ENCODE measurements at places on chromosomes 1 and 21.

GRCh38 chr1:214694769-214695168 lies 91.8 kb downstream of the CENPF start:
- no peak for DNase-seq
- no peaks in the 10 kb centered on the region for H3K36me3 ChIP-seq
- no peaks in the 10 kb centered on the region for H3K4me1 ChIP-seq
- H3K27me3 ChIP-seq: no peaks in the 10 kb centered on the region

- DNase-seq: no peak
- H3K4me1 ChIP-seq: no peaks in the 10 kb centered on the region
- H3K27ac ChIP-seq: no peak overlapping the region
- H3K27me3 ChIP-seq: no peaks in the 10 kb centered on the region
- no peak overlapping the region for H3K4me3 ChIP-seq
- no peaks in the 10 kb centered on the region for H3K36me3 ChIP-seq
Measured at GRCh38 chr1:176575991-176576390, 113.0 kb downstream of the PAPPA2 start.

- H3K4me3 ChIP-seq: no peak overlapping the region
- DNase-seq: no peak
- no peaks in the 10 kb centered on the region for H3K4me1 ChIP-seq
- H3K36me3 ChIP-seq: no peaks in the 10 kb centered on the region
- no peaks in the 10 kb centered on the region for H3K27me3 ChIP-seq
Measured at GRCh38 chr1:244552336-244552735, 91.3 kb downstream of the CATSPERE start.

- H3K27me3 ChIP-seq: no peaks in the 10 kb centered on the region
- no peak overlapping the region for H3K4me3 ChIP-seq
- no peak overlapping the region for H3K27ac ChIP-seq
- DNase-seq: no peak
- no peaks in the 10 kb centered on the region for H3K36me3 ChIP-seq
Measured at GRCh38 chr1:213075725-213076124, 24.7 kb downstream of the RPS6KC1 start.

DNA sequence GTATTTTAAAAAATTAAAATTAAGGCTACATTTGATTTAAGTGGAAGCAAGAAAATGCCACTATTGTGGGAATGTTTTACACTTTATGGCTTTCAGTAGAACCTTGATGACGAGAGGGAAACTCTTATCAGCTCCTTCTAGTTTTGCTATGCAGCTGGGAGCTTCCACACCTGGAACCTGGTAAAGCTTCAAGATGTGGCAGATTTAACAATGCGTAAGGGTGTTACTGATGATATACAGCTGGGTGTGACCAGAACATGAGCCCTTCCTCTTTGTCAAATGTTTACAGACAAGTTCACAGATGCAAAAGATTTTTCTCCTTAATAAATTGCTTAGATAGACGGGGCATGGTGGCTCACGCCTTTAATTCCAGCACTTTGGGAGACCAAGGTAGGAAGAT lies 20.3 kb downstream of the TTC13 start:
- H3K4me3 ChIP-seq: no peak overlapping the region
- no peak overlapping the region for H3K27ac ChIP-seq
- no peaks in the 10 kb centered on the region for H3K27me3 ChIP-seq
- no peaks in the 10 kb centered on the region for H3K4me1 ChIP-seq
- no peak for DNase-seq

DNA sequence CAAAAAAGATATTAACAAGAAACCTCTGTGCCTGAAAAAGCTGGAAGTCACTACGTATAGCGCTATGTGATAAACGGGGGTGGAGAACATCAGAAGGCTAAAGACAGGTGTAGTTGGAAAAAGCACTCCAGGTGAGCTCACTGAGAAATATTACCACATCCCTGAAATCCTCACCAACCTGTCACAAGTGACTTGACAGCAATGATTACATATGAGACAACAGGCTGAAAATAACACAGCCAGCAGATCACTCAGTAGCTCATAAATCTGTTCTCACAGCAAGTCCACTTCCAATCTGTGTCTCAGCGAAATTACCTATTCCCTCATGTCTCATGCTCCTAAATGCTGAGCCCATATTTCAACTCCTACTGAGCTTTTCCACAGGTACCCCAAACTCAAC lies 120.5 kb downstream of the UBR4 start:
- no peak for DNase-seq
- peaks cover 7% of the 10 kb centered on the region for H3K4me1 ChIP-seq
- H3K27ac ChIP-seq: no peak overlapping the region
- H3K36me3 ChIP-seq: peaks cover 70% of the 10 kb centered on the region

- peak; percentile 99 for DNase-seq
- H3K4me1 ChIP-seq: peaks cover 17% of the 10 kb centered on the region
- peak overlapping the region; percentile 86 for H3K27ac ChIP-seq
- H3K4me3 ChIP-seq: no peak overlapping the region
- H3K36me3 ChIP-seq: no peaks in the 10 kb centered on the region
Measured at GRCh38 chr1:207240325-207241101, 81.0 kb upstream of the CD55 start.

GRCh38 chr1:64956733-64957441 lies 9.5 kb downstream of the JAK1 start:
- no peaks in the 10 kb centered on the region for H3K27me3 ChIP-seq
- H3K27ac ChIP-seq: peak overlapping the region; percentile 22
- H3K4me3 ChIP-seq: no peak overlapping the region
- no peaks in the 10 kb centered on the region for H3K36me3 ChIP-seq
- peaks cover 25% of the 10 kb centered on the region for H3K4me1 ChIP-seq

DNA sequence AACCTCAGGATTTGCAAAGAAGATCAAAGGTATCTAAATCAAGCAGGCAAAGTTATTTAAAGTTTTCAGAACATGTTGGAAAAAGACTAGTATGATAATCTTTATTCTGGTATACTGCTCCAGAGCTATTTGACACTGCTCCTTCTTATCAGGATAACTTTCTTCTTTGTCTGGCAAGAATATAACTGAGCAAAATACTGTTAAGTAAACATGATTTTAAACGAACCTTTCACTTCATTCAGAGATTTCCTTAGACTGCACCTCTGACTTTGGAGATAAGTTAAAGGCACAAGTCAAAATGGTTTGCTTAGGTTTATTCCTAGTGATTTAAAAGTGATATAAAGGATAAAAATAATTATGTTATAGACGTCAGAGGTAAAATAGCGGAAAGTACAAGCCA lies 103.9 kb upstream of the CCDC190 start:
- DNase-seq: no peak
- no peaks in the 10 kb centered on the region for H3K36me3 ChIP-seq
- H3K27me3 ChIP-seq: no peaks in the 10 kb centered on the region
- no peaks in the 10 kb centered on the region for H3K4me1 ChIP-seq
- H3K27ac ChIP-seq: no peak overlapping the region

GRCh38 chr1:229101011-229101871 lies 169.7 kb upstream of the RAB4A start:
- no peaks in the 10 kb centered on the region for H3K36me3 ChIP-seq
- DNase-seq: no peak
- peaks cover 7% of the 10 kb centered on the region for H3K4me1 ChIP-seq
- no peak overlapping the region for H3K27ac ChIP-seq
- no peak overlapping the region for H3K4me3 ChIP-seq
- peaks cover 6% of the 10 kb centered on the region for H3K27me3 ChIP-seq

DNA sequence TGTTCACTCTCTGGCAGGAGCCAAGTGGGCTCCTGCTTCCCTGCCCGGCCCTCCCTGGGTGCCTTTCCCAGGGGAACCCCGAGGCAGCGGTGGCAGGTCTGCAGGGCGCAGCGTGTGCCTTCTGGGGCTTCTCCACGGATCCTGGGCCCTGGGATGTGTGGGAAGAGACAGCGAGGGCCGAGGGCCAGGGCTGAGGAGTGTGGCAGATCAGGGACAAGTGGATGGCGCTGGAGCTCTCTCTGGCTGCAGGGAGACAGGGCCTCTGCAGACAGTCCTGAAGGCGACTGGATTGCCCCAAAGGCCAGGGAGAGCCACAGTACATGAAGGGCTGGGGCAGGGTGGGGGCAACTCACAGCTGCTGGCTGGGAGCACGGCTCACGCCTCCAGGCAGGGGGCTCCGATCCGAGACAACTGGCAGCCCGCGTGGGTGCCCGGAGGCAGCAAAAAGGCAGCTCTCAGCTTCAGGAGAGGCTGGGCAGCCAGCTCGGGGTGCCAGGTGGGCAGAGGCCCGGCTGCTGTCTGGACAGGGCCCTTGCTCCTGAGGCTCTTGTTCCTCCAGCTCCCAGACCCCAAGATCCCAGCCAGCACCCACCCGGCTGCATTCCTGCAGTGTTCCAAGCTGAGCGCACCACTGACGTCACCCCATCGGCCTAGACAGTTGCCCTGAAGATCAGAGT lies 16.0 kb downstream of the MORN1 start:
- no peaks in the 10 kb centered on the region for H3K36me3 ChIP-seq
- no peaks in the 10 kb centered on the region for H3K4me1 ChIP-seq
- H3K27ac ChIP-seq: no peak overlapping the region
- H3K27me3 ChIP-seq: peaks cover 25% of the 10 kb centered on the region
- no peak for DNase-seq
- H3K4me3 ChIP-seq: no peak overlapping the region

- H3K27me3 ChIP-seq: no peaks in the 10 kb centered on the region
- no peak overlapping the region for H3K27ac ChIP-seq
- no peak overlapping the region for H3K4me3 ChIP-seq
- H3K36me3 ChIP-seq: no peaks in the 10 kb centered on the region
- H3K4me1 ChIP-seq: no peaks in the 10 kb centered on the region
- no peak for DNase-seq
Measured at GRCh38 chr1:18336801-18337200, 143.9 kb upstream of the KLHDC7A start.

DNA sequence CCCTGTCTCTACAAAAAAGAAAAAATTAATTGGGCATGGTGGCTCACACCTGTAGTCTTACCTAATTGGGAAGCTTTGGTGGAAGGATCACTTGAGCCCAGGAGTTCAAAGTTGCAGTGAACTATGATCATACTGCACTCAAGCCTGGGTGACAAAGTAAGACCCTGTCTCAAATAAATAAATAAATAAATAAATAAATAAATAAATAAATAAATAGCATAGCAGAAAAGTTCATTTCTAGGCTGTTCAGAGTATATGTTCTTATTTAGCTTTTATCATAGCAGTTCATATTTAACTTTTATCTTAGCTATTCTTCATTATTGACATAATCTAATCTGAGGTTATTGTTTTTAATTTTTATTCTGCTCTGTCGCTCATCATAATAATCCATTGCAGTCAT lies 8.7 kb upstream of the SEC16B start:
- no peaks in the 10 kb centered on the region for H3K36me3 ChIP-seq
- H3K27me3 ChIP-seq: no peaks in the 10 kb centered on the region
- H3K27ac ChIP-seq: no peak overlapping the region
- H3K4me1 ChIP-seq: peaks cover 27% of the 10 kb centered on the region
- DNase-seq: no peak
- no peak overlapping the region for H3K4me3 ChIP-seq

GRCh38 chr1:168960595-168960994 lies 145.9 kb upstream of the ATP1B1 start:
- H3K4me1 ChIP-seq: no peaks in the 10 kb centered on the region
- H3K27ac ChIP-seq: no peak overlapping the region
- no peak overlapping the region for H3K4me3 ChIP-seq
- H3K36me3 ChIP-seq: no peaks in the 10 kb centered on the region
- no peak for DNase-seq

DNA sequence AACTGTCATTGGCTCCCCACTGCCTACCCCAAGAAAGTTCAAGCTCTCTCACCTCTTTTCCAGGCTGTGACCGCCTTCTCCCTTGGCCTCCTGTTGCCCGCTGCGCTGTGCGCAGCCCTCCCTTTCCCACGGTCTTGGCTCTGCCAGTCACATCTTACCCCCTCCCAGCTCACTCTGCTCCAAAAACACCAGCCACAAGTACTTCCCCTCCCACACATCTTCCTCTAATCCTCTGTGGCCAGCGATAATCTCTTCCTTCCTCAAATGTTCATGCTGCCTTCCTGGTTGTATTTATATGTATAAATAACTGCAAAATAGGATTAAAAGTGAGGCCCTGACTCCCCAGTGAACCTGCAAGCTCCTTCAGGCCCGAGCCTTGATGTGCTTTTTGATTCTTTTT lies 81.8 kb downstream of the AJAP1 start:
- H3K27me3 ChIP-seq: no peaks in the 10 kb centered on the region
- no peak for DNase-seq
- H3K4me1 ChIP-seq: no peaks in the 10 kb centered on the region
- H3K27ac ChIP-seq: no peak overlapping the region
- no peak overlapping the region for H3K4me3 ChIP-seq

- no peak for DNase-seq
- no peak overlapping the region for H3K4me3 ChIP-seq
- no peaks in the 10 kb centered on the region for H3K36me3 ChIP-seq
- peaks cover 10% of the 10 kb centered on the region for H3K4me1 ChIP-seq
Measured at GRCh38 chr1:20871419-20871818, 84.3 kb upstream of the HP1BP3 start.

GRCh38 chr1:71448444-71448843 lies 367.6 kb upstream of the ZRANB2 start:
- no peak overlapping the region for H3K4me3 ChIP-seq
- H3K4me1 ChIP-seq: no peaks in the 10 kb centered on the region
- H3K36me3 ChIP-seq: no peaks in the 10 kb centered on the region
- no peaks in the 10 kb centered on the region for H3K27me3 ChIP-seq
- no peak for DNase-seq
- H3K27ac ChIP-seq: no peak overlapping the region

- H3K27ac ChIP-seq: no peak overlapping the region
- no peaks in the 10 kb centered on the region for H3K36me3 ChIP-seq
- no peaks in the 10 kb centered on the region for H3K4me1 ChIP-seq
- DNase-seq: no peak
- H3K27me3 ChIP-seq: no peaks in the 10 kb centered on the region
Measured at GRCh38 chr1:63407002-63407401, 39.6 kb downstream of the ALG6 start.

GRCh38 chr1:150893336-150893913 lies 6.5 kb downstream of the CTXND2 start:
- no peak overlapping the region for H3K4me3 ChIP-seq
- no peaks in the 10 kb centered on the region for H3K36me3 ChIP-seq
- no peak for DNase-seq

GRCh38 chr1:184469396-184469795 lies 82.6 kb downstream of the C1orf21 start:
- no peak overlapping the region for H3K27ac ChIP-seq
- no peaks in the 10 kb centered on the region for H3K27me3 ChIP-seq
- no peaks in the 10 kb centered on the region for H3K36me3 ChIP-seq
- H3K4me1 ChIP-seq: peaks cover under 1% of the 10 kb centered on the region
- no peak overlapping the region for H3K4me3 ChIP-seq
- no peak for DNase-seq

GRCh38 chr1:21206117-21206516 lies 29.4 kb upstream of the EIF4G3 start:
- H3K27ac ChIP-seq: no peak overlapping the region
- H3K27me3 ChIP-seq: no peaks in the 10 kb centered on the region
- no peak for DNase-seq
- peaks cover 6% of the 10 kb centered on the region for H3K4me1 ChIP-seq

GRCh38 chr1:182484531-182485257 lies 34.7 kb downstream of the RGSL1 start:
- no peak overlapping the region for H3K27ac ChIP-seq
- DNase-seq: no peak
- no peaks in the 10 kb centered on the region for H3K4me1 ChIP-seq
- H3K4me3 ChIP-seq: no peak overlapping the region

- no peaks in the 10 kb centered on the region for H3K27me3 ChIP-seq
- no peak for DNase-seq
- H3K36me3 ChIP-seq: peaks cover 41% of the 10 kb centered on the region
- H3K4me1 ChIP-seq: peaks cover 63% of the 10 kb centered on the region
- peak overlapping the region; percentile 94 for H3K27ac ChIP-seq
Measured at GRCh38 chr1:151058692-151059091, 730 bp downstream of the CDC42SE1 start.
